ENCODE measurements at places on chromosomes 6 and 20.

- DNase-seq, result no peak
Observed at GRCh38 chr20:52972190-52972937, at the start of gene TSHZ2. TSS of gene TSHZ2 (plus strand) at chr20:52972358. CDS start at chr20:52973294, 936 bp downstream.

DNA sequence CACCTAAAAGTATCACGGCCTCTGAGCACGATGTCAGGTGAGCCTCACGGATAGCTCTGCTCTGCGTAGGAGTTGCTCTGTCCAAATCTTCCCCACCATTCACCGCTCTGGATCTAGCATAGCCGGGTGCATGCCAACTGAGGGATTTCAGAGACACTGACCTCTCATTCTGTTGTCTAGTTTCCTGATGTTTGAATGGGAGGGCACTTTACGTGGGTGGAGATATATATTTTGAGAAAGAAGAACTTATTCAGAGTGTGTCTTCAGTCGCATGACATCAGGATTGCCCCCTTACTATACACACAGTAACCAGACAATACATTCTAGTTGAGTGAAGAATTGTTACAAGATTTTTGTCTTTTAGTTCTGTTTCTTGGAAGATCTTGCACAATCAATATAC is 96.5 kb upstream of the CITED2 start:
- DNase-seq, result no peak

GRCh38 chr6:43318011-43318410 is 9.4 kb upstream of the CRIP3 start:
- no peak for DNase-seq

GRCh38 chr6:113050010-113050858 is 703.1 kb downstream of the RFPL4B start:
- no peak for DNase-seq

DNA sequence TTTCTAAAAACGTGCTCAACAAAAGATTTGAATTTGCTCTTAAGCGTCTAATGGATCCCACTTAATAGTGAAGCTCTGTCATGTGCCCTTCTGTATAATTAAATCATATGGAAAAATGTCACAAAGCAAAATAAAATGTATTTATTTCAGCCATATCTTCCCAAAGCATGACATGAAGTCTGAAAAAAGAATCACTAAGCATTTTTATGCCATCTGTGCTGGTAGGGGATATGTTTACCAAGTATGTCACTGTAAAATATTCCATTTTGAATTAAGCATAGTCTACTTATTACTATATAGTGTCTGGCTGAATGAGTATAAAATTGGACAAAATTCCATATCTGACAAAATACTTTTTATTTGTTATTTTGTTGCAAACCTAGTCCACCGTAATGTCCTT is 248.0 kb upstream of the QKI start:
- no peak for DNase-seq

DNA sequence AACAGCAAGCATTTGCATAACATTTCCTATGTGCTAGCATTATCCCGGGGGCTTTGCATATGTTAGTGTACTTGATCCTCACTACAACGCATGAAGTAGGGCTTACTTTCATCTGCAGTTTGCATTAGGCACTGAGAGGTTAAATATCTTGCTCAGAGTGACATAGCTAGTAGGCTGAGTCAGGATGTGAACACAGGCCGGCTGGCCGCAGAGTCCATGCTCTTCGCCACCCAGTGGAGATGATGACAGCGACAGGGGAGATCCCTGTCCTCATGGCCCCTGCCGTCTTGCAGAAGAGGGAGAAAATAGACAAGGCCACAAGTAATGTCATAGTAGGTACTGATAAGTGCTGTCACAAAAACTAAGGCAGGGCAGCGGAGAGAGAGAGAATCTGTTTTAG is 46.9 kb downstream of the LYRM4 start:
- no peak for DNase-seq

- no peak for DNase-seq
Observed at GRCh38 chr6:30544666-30545272, 11.5 kb downstream of the GNL1 start.

DNA sequence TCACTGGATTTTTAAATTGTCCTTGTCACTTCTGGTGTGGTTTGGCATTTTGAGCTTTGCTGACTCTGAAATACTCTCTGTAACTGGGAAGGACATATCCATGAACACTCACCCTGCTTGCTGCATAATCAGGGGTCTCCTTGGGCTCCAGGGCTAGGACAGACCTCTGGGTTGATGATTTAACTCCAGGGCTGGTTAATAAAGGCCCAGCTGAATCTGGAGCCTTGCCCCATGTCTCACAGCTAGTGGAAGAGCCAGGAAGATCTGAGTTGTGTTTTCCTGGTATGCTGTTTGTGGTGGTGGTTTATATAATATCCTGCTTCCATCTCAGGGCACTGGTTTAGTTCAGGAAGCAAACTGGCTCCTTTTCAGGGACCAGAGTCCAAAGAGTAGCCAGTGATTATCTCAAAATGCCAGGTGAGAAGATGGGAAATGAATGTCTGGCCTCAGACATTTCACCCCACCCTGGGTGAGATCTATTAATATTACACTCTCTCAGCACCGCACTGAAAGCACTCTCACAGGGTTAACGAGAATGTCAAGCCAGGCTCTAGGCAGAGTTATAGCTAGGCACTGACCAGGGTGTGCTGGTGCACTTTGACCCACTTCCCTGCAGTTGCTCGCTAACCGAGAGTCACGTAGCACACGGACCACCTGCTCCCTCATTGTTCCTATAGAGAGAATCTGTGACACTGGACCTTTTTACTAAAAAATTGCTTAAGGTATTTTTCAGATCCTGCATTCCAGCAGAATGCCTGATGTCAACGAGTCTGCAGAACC is 90.1 kb upstream of the SLC22A16 start:
- no peak for DNase-seq

DNA sequence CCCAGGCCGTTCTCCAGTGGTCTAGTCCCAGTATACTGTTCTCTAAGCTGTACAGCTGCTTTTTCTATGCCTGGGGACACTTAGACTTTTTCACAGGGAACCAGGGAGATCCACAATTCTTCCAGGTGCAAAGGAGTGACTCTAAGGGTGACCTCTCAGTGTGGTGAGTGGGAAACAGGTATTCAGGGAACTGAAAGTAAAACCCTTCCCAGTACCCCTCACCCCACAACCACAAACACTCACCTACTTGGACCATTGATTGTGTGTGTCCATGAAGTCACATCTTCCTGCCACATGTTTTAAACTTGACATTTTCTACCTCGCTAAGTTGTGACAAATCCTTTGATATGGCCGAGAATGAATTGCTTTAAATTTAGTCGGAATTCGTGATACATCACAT is 183.6 kb downstream of the CLIC5 start:
- no peak for DNase-seq

- no peak for DNase-seq
Observed at GRCh38 chr6:82138075-82138791, 109.3 kb downstream of the IBTK start.

DNA sequence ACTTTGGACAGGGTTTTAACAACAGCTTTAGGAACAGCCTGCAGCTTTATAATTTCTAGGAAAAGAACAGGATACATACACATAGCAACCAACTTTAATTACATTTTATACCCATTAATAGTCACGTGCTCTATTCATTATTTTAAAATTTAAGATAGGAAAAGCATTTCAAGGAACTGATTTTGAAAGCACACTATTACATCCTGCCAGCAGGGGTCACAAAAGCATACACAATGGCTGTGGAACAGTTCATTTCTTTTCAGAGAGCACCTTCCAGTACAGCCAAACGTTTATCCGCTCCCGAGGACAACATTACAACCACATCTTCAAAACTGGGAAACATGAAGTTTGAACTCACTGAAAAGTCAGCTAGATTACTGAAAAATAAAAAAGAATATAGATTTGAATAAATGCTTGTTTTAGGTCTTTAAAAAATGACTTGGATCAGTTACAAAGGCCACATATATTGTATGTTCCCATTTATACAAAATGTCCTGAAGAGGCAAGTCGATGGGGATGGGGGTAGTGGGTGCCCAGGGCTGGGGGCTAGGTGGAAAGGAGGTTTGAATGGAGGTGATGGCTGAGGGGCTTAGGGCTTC is 104.6 kb upstream of the EXOC2 start:
- DNase-seq, result no peak

DNA sequence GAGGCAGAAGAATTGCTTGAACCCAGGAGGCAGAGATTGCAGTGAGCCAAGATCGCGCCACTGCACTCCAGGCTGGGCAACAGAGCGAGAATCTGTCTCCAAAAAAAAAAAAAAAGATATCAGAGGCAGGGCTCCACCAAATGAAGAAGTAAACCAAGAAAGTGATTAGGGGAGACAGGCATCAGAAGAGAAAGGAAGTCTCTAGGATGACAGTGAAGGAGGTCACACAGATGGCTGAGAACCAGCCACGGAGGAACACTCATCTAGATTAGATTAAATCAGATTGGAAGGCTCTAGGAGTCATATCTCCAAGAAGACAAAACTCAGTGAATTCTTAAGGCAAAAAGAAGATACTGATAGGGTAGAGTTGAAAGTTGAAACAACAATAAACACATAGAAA is 102.2 kb upstream of the CCDC28A start:
- no peak for DNase-seq

GRCh38 chr6:160398674-160399271 is 50.6 kb downstream of the SLC22A3 start:
- no peak for DNase-seq

DNA sequence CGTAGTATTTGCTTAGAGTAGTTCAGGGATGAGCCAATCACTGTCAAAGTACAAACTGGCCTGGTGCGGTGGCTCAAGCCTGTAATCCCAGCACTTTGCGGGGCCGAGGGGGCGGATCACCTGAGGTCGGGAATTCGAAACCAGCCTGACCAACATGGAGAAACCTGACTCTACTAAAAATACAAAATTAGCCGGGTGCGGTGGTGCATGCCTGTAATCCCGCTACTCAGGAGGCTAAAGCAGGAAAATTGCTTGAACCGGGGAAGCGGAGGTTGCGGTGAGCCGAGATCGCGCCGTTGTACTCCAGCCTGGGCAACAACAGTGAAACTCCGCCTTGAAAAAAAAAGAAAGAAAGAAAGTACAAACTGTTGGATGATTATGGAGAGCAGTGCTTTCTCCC is 27.5 kb upstream of the JARID2 start:
- no peak for DNase-seq

GRCh38 chr6:122740936-122741335 is 38.6 kb upstream of the FABP7 start:
- no peak for DNase-seq

DNA sequence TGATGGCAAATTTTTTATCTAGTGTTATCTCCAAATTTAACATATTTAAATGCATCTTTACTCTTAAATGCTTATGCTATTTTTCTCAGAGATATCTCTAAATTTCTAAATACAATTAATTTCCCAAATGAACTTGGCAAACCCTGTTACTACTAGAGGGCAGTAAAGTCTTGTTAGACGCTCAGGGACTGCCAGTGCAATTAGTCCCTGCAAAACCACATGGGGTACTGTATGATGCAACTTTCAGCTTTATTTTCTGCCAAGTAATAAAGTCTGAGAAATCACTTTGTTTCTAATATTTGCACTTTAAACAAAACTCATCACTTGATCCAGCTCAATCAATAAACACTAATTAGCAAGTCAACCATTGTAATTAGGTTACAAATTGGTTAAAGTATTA is 76.0 kb upstream of the ADGRB3 start:
- no peak for DNase-seq

DNA sequence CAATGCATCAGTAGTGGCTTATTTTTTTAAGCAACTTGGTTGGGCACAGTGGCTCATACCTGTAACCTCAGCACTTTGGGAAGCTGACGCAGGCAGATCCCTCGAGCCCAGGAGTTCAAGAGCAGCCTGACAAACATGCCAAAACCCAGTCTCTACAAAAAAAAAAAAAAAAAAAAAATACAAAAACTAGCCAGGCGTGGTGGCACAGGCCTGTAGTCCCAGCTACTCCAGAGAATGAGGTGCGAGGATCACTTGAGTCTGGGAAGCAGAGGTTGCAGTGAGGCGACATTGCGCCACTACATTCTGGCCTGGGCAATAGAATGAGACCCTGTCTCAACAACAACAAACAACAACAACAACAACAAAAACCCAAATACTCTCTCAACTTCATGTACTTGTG is 44.7 kb upstream of the XRN2 start:
- no peak for DNase-seq

- DNase-seq, result no peak
Observed at GRCh38 chr6:34922177-34922663, 33.2 kb downstream of the ANKS1A start.

DNA sequence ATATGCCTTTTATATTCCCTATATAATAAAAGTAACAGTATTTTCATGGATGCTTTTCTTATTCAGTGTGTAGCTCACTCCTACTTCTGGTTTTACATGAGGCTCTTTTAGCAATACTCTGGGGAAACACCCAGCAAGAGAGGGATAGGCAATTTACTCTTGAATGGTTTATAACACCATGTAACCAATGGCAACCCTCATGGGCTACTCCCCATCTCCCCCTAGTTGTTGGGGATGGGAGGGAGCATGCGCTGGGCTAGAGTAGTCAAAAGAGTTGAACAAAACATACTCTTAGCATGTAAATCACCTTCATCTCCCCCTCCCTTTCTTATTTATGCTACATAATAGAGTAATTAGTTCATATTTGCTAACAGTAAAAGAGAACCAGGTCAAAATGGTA is 140.1 kb upstream of the LRFN2 start:
- DNase-seq, result no peak

GRCh38 chr20:44154521-44155001 is 32.4 kb downstream of the JPH2 start:
- DNase-seq, result no peak

DNA sequence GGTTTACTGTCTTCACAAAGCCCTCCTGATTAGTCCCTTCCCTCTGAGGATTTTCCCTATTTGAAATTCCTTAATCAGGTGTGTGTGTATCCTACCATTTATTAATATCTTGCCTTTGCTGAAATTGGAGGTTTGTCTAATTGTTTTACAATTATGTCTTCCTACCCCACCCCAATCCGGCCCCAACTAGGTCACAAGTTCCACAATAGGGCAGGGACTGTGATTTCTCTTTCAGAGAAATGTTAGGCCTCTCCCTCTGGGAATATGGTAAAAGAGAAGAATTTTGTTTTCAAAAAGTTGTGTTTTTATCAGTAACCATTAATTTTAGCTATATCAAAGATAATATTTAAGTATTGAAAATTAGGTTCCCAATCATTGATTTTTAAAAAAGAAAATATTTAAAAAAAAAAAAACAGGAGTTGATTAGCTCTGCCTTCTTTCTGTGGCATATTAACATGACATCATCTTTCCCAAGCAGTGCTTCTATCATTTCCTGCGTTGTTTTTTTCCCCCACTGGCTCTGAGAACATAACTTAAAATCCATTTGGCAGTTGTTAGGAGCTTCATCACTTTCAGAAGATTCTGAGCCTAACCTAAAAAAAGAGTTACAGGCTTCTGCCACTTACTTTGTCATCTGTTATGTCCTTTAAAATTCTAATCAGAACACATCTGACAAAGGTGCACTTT is 36.1 kb downstream of the BLOC1S5 start:
- DNase-seq, result no peak

DNA sequence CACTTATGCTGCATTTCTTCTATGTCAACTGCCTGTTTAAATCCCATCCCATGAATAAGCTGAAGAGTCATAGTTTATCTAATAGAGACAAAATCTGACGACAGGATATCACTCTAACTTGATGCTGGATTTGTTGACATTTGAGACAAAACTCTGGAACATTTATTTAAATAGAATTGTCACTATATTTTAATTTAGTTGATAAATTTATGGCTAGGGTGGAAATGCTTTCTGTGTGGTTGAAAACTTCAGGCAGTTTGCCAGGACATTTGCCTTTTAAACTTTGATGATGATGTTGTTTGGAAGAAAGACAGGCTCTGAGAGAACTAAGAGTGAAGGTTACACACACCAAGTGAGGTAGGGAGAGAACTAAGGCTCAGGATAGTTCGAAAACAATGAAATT is 68.1 kb downstream of the GJA1 start:
- DNase-seq, result no peak
